NCI-H2081 (cell line): ENCODE measurements at places on chromosomes 1 and 21.
A peak's percentile ranks its signal among the peaks of the same experiment; 100 is the strongest.

DNA sequence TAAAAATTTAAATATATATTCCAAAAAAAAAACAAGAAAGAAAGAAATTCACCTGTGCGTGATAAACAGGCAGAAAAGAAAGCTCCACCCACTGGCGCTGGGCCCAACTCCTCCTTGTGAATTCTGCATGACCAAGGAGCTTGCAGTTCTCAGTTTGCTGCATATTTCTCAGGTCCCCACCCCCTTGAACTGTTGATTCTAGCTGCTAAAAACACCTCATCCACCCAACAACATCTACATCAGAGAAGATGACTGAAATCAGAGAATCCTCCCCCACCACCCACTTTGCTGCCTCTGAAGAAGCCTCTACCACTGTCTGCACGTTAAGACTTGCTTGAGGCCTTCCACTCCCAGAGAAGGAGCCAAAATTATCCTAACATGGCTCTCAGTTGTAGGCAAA lies 104.8 kb downstream of the RGS2 start:
- no peak for DNase-seq

GRCh38 chr1:212077028-212077427 lies 41.5 kb downstream of the DTL start:
- DNase-seq: no peak

DNA sequence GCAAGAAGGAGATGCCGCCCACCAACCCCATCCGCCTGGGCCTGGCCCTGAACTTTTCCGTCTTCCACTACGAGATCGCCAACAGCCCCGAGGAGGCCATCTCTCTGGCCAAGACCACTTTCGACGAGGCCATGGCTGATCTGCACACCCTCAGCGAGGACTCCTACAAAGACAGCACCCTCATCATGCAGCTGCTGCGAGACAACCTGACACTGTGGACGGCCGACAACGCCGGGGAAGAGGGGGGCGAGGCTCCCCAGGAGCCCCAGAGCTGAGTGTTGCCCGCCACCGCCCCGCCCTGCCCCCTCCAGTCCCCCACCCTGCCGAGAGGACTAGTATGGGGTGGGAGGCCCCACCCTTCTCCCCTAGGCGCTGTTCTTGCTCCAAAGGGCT lies 732 bp downstream of the SFN start:
- DNase-seq: no peak

DNA sequence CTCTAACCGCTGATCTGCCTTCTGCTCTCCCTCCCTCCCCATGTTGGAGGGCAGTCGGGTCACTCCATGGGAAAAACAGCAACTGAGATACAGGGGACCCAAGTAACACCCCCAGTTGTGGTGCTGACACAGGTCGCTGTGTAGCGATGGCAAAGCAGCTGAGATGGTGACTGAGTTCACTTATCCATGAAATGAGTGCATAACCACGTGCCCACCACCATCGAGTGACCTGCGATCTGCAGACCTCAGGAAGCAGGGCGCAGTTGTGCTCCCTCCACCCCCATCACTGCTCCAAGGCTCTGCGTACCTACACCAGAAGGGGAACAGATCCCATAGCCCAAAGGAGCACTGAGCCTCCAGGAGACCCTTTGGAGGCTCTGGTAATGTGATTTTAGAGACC lies 31.1 kb downstream of the KCNN3 start:
- DNase-seq: no peak

- DNase-seq: no peak
Measured at GRCh38 chr1:95467036-95467435, 233.0 kb downstream of the RWDD3 start.

DNA sequence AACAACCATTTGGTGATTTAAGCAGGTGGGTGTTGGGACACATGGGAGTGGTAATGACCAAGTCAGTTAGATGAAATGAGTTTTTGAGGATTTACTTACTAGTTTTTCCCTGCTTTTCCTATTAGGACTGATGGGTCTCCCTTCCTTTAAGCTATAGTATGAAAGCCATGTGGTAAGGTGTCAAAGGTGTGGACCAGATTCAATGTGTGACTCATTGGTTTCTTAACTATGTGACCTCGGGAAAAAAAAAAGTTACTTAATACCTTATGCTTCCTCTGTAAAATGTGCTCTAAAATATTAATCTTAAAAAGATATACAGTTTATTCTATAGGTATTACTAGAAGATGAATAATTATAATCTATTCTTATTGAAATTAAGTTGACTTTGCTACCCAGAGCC lies 93.7 kb downstream of the DUSP10 start:
- no peak for DNase-seq

GRCh38 chr1:4176841-4177240 lies 276.8 kb upstream of the C1orf174 start:
- no peak for DNase-seq

GRCh38 chr1:29390491-29391361 lies 154.4 kb downstream of the PTPRU start:
- DNase-seq: no peak

DNA sequence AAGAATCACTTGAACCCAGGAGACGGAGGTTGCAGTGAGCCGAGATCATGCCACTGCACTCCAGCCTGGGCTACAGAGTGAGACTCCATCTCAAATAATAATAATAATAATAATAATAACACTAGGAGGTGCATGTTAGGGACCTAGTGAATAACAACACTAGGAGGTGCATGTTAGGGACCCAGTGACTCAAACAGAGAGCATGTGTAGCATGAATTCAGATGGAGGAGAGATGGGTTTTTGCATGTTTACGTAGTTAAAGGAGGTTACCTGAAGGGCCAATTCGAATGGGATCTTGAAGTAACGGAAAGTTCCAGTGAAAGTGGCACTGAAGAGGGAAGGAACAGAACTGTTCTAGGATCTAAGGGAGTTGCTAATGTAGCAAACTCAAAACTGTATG lies 7.1 kb upstream of the KCNK1 start:
- no peak for DNase-seq

GRCh38 chr1:243420946-243421685 lies 165.3 kb downstream of the SDCCAG8 start:
- peak; percentile 38 for DNase-seq
